Stimulated activated naive CD4-positive, alpha-beta T cell (primary cell): ENCODE measurements at places on chromosomes 3 and 15.

GRCh38 chr3:63764511-63764910 lies 54.6 kb upstream of the C3orf49 start:
- DNase-seq: no peak

DNA sequence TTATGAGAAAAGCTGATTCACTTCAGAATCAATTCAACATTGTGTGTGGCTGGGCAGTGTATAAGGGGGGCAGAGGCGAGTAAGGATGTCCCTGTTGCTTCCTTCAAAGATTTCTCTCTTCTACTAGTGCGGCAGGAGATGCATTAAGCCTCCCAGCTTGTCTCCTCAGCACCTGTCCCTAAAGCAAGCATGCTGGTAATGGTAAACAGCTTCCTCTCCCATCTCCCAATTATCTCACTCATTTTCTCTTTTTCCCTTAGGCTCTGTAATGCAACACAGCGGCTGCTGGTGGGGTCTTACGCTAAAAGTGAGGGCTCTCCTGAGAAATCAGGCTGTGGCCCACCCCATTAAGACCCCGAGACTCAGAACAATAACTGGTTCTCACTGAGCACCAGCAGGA lies 306.4 kb upstream of the ROPN1 start:
- DNase-seq: no peak

DNA sequence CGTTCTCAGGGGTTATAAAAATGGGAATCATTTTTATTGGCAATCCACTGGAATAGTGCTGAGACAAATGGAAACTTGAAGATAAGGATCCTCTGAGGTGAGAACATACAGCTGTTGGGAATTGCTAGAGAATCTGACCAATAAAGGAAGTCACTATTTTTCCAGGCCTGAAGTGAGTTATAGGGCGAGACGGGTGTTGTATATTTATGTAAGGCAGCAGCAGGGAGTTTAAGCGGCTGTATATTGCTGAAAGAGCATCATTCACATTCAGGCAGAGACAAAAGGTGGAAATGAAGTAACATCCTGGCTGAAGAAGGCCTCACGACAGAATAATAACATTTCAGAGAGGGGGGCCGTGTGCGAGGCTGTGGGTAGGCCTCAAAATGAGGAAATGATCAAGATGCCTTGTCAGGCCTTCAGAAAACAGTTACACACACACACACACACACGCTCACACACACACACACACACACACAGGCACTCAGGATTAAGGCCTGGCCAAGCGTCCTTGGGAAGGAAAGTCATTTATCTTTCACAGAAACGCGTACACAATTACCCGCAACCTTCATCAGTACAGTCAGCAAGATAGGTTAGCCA lies 964.9 kb upstream of the NR2F2 start:
- DNase-seq: no peak

DNA sequence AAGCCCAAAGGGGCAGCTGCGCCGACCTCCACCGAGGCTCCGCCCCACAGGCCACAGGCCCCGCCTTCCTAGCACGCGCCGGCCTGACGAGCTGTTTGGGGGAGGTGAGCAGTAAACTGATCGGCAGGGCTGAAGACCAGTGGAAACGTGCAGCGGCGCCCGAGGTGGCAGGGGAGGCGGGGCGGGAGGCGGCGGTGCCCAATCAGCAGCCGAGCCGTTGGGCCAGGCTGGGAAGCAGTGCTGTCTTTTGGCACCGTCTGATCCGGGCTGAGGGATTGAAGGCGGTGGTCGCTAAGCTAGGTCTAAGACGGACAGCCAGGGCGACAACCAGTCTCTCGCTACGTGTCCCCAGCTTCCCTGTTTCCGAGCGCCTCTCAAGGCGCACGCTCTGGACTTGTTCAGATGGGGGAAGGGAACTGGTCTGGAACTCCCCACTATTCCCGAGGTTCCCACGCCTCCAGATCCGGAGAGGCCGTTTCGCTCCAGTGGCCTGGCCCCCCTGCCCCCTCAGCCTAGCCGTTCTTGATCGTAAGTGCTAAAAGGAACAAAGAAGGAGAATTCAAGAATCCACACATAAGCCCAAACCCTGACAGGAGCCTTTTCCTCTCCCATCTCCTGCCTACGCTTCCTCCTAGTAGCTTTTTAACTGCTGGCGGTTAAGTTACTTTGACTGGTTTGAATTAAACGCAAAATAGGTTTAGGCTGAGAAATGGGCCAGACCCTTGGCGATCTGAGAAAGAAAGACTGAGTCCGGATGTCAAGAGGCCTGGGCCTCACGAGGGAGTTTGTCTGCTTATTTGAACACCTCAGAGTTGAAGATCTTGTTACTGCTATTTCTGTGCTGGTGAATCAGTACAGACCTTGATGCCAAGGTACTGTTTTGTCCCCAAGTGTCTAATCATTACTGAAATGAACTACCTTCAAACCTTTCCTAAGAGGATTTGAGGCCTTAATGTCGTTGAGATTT lies at the start of gene FMN1:
Gene FMN1 (minus strand): TSS at position 11 of the 967 bp plus-strand sequence. CDS start 39,800 bp downstream, outside the sequence.
- peak; percentile 89 for DNase-seq

DNA sequence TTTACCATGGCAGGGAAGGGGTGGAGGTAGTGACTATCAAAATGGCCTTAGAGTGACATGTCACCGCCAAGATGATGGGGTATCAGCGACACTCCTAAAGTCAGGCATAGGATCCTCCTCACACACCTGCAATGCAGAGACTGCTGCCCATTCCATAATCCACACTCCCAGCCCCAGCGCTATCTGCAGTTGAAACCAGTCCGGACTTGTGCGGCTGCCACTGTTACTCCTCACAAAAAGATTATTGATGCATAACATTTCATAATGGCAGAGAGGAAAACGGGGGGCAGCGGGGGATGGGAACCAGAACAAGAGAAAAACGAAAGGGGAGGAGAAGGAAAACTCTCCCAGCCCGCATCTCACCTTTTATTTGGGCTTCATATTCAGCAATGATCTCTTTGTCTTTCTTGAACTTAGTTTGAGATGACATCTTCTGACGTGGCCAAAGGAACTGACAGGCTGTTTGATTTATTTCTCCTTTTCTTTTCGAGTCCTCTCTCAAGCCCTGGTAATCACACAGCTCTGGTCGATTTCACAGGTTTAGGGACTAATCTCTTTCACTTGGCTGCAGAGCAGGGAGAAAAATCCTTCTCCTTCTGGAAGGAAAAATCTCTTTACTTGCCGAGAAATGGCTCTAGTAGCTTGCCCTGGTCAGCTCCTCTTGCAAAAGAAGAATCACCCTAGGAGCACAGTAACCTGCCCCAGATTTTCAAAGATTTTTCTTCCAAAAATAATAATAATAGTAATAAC lies 749 bp downstream of the SRGAP3 start:
- DNase-seq: peak; percentile 45

DNA sequence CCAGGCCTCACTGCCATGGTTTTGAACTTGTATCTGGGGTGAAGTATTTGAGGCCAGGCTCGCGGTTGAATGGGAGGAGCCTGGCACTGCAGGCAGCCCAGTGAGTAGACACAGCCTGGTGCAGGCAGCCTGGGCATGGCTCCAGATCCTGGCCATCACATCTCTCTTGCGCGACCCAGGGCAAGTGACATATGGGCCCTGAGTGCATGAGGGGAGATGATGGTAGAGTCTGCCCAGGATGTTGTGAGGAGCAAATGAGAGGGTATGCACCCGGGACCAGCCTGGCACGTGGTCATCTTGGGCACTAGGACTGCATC lies 103.5 kb downstream of the TBC1D2B start:
- no peak for DNase-seq

DNA sequence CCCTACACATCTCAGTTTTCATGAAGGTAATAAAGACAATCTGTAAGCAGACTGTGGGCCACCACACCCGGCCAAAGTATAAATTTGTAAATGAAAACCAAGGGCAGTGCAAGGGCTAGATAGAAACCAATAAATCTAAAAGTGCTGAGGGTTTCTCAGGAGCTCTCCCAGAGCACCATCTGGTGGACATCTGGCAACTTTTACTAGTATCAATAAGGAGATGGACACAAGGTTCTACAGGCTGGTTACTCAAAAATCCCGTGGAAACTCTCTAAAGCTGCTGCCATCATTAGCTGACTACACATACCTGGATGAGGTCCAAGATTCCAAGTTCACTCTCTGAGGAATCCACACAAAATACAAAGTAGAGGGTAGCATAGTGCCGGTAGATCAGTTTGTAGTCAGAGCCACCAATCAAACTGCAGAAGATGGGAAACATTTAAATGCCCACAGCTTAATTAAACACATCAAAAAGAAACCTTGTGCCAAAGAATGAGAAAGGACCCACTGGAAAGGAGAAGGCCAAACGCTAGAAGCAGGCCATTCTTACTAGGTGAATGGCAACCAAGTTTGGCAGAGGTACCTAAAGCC lies 5.5 kb downstream of the AP3S2 start:
- DNase-seq: no peak

DNA sequence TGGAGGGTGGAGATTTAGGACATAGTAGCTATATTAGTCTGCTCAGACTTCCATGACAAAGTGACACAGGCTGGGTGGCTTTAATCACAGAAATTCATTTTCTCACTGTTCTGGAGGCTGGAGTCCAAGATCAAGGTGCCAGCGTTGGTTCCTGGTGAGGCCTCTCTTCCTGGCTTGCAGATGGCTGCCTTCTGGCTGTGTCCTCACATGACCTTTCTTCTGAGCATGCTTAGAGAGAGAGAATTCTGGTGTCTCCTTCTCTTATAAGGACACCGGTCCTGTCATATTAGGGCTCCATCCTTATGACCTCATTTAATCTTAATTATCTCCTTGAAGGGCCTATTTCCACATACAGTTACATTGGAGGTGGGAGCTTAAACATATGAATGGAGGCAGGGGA lies 14.9 kb upstream of the SHC4 start:
- DNase-seq: no peak

GRCh38 chr15:68782589-68783161 lies 38.0 kb downstream of the ANP32A start:
- no peak for DNase-seq

GRCh38 chr3:45646051-45646585 lies 43.1 kb upstream of the SACM1L start:
- no peak for DNase-seq

DNA sequence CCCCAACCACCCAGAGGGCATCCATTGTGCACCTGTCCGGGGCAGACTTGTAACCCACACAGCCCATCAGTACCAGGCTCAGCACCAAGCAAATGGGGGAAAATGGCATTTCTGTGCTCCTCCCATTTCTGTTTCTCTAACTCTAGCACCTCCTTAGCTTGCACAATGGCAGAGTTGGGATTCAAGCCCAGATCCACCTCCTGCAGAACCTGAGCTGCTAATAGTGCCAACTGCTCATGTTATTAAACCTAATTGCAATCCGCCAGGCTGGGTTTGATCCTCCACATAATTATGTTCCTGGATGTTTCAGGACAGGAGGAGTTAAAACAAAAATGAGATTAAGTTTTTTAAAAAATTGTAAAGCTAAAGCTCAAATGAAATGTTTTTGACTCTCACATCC lies 235.0 kb downstream of the OCA2 start:
- DNase-seq: no peak

GRCh38 chr3:147341727-147342126 lies 64.6 kb downstream of the ZIC4 start:
- DNase-seq: no peak

- no peak for DNase-seq
Measured at GRCh38 chr15:70704166-70704565, 59.2 kb downstream of the UACA start.

DNA sequence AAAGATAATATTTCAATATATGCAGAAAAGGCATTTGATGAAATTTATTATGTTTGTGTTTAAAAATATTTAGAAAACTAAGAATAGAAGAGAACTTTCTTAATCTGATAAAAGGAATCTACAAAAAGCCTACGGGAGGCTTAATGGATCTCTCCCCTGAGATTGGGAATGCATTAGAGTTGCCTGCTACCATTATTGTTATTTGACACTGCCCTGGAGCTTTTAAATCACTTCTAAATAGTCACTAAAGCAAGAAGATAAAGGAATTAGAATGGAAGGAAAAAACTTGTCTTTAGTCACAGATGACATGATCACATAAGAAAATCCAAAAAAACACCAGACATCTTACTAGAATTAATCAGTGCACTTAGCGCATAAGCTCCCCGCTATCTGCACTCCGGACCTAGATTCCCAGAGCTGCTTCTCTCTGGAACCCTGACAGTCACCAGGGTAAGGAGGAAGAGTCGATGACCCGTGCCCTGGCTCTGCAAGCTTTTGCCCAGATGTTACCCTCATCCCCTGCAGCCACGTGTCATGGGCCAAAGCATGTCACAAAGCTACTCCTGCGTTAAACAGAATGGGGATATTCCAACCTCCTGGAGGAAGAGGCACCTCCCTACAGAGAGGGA lies 97.1 kb downstream of the MINAR1 start:
- DNase-seq: no peak

GRCh38 chr3:112688085-112688769 lies 47.3 kb upstream of the CCDC80 start:
- DNase-seq: no peak

DNA sequence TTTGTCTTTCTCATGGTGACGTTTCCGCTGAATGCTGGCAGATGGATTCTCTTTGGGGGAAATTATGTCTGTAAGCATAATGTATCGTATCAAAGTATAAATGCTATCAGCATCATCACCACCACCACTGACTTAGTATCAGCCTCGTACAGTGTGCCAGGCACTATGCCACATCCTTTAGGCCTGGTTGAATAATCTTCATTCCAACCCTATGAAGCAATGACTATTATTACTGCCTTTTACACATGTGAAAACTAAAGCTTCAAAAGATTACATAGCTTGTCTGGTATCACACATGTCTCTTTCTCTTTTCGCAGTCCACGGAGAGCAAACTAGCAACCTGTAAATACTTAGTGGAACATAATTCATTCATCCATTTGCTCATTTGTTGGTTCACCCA lies 166.7 kb upstream of the PRICKLE2 start:
- DNase-seq: no peak

DNA sequence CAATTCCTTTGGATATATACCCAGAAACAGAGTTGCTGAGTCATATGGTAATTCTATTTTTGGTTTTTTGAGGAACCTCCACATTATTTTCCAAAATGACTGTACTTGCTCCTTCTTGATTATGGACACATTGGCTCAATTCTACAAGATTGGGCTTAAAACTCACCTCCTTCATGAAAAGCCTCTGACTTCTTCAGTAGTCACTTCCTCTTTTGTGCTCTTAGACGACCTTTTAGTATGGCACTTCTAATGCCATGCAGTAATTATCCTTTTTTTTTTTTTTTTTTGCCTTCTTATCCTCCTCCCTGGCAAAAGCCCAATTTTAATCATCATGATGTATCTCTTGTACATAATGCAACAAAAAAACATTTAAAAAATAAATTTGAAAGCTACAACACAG lies 33.0 kb upstream of the ABHD17C start:
- DNase-seq: no peak

DNA sequence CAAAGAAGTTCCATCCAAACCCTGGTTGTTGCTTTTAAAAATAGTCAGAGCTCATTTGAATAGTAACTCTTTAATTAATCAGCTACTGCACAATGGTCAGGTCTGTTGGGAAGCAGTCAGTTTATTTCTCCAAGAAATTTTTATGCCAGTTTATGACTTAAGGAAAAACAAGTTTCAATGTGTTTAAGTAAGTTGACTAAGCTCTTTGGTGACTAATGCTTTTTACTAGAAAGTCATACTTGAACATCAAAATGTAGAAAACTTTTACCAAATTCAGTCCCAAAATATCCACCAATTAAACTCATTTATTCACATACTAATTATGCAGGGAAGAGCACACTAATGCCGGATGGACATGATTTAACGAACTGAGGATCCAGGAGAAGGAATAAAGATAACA lies 22.1 kb downstream of the PRICKLE2 start:
- DNase-seq: no peak

GRCh38 chr3:176578316-176578715 lies 619.0 kb downstream of the TBL1XR1 start:
- DNase-seq: no peak
